ENCODE measurements at places on chromosomes 12 and 14. TPM values are rescaled to one million over a fixed set of nuclear protein-coding genes. Genes with fewer than 3 reads are reported as not detected.

The CLEC1B gene
- polyA plus RNA-seq, result not detected

The TCL1B gene
- not detected for polyA plus RNA-seq

The KRT73 gene
- not detected for polyA plus RNA-seq

The SERPINA3 gene
- polyA plus RNA-seq, result 1.1 TPM

The CLEC2A gene
- not detected for polyA plus RNA-seq

The RNF10 gene
- polyA plus RNA-seq, result 105 TPM

The ESPL1 gene
- not detected for polyA plus RNA-seq

The ABCD2 gene
- polyA plus RNA-seq, result 7.8 TPM

The IL31 gene
- polyA plus RNA-seq, result not detected

The TSPAN31 gene
- polyA plus RNA-seq, result 52.7 TPM

The HPD gene
- not detected for polyA plus RNA-seq

The TTC5 gene
- polyA plus RNA-seq, result 17.5 TPM

The C1QL4 gene
- polyA plus RNA-seq, result not detected

The PTCSC3 gene
- not detected for polyA plus RNA-seq

The SLC7A8 gene
- polyA plus RNA-seq, result 22.0 TPM

The PRR4 gene
- polyA plus RNA-seq, result 22.1 TPM

The SLC6A15 gene
- 75.1 TPM for polyA plus RNA-seq

The PROX2 gene
- 0.18 TPM for polyA plus RNA-seq

The RASSF8 gene
- polyA plus RNA-seq, result 38.9 TPM

The PLEKHG7 gene
- not detected for polyA plus RNA-seq

The OR6C2 gene
- polyA plus RNA-seq, result not detected

The FOXN4 gene
- 0.40 TPM for polyA plus RNA-seq

The SLC35F4 gene
- polyA plus RNA-seq, result 55.3 TPM

The UNC119B gene
- polyA plus RNA-seq, result 2.4 TPM

The KITLG gene
- 181 TPM for polyA plus RNA-seq

The SCARB1 gene
- polyA plus RNA-seq, result 0.88 TPM

The SERPINA9 gene
- polyA plus RNA-seq, result not detected

The ANO2 gene
- polyA plus RNA-seq, result not detected

The NYNRIN gene
- 0.05 TPM for polyA plus RNA-seq

The RPL10L gene
- not detected for polyA plus RNA-seq
